HS-27A (cell line): ENCODE measurements at places on chromosomes 12 and 14.

- peak; percentile 49 for DNase-seq
These were observed 121.2 kb downstream of the RAD51B start for GRCh38 chr14:67940486-67941455.

DNA sequence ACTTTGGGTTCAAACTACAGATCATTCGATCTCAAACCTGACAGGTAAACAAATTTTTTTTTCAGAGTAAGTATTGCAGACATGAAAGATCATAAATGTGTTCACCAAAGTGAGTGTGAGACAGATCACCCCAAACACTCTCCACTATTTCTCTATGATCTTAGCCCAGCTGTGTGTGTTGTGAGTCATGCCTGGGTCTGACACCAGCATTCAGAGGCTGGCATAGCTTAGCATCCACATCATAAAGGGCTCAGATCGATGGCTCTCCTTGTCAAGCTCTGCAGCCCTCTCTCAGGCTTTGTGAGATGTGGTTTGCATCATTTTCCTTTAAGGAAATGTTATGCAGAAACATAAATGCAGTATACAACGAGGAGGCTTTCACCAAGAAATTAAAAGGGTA, 164.9 kb downstream of the ETV6 start:
- DNase-seq = peak; percentile 66

DNA sequence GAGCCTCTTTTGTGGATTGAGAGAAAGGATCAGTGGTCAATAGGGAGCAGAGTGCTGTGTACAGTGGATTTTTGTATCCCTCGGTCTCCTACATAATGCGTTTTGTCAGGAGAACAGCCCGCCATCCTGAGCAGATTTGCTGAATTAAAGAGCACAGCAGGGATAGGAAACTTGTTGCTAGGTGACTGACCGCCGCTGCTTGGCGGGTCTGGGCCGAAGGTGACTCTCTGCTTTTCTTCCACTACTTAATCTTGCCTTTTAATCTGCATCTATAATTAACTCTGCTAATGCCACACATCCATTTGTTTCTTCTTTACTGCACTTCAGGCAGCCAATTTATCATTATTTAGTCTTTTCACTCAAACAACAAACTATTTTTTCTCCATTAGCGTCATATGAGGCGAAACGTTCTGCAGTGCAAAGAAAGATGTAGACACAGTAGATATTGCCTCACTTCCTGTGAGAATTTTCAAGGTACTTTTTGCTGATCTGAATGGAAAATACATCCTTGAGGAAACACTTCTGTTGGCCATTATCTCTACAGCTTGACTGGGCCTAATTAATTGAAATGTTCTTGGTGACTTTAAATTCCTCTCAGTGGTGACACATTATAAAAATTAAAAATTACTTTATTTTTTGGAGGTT, 108.0 kb downstream of the PPM1A start:
- no peak for DNase-seq

- peak; percentile 48 for DNase-seq
These were observed 226.4 kb upstream of the CAND1 start for GRCh38 chr12:67042697-67043131.

- no peak for DNase-seq
These were observed 89.8 kb downstream of the B4GALNT3 start for GRCh38 chr12:549476-550082.

GRCh38 chr14:66541627-66542026, 33.7 kb downstream of the GPHN start:
- no peak for DNase-seq

DNA sequence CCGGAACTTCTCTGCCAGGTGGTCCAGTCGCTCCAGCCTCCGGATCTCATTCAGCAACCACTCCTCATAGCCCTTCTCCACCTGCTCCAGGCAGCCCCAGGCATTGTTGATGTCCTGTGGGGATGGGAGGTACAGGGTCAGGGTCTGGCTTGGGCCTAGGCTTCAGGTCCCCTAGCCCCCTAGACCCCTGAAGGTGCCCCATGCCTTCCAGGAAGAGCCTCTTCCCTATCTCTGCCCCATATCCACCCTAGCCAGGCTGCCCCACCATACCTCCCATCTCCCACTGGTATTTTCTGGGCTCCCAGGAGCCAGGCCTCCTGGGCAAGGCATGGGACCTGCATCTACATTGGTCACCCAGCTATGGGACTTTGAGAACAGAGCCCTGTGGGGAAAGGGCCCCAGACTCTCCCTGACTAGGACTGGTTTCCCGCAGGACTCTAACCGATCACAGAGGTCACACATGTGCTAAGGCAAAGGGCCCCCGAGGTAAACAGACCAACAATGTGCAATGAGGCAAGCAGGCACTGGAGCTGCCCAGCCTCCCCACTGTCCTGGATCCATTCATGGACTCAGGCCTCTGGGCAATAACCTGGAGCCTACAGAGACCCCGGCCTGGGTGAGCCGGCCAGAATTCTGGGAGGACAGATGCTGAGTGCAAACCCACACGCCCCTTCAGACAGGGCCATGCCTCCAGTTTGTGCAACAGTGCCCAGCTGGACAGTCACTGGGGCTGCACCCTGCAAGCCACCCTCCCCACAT, 88.8 kb downstream of the ACTN1 start:
- no peak for DNase-seq

GRCh38 chr12:115619061-115619460, 658.4 kb downstream of the MED13L start:
- no peak for DNase-seq

GRCh38 chr14:99177886-99178835, 93.8 kb downstream of the BCL11B start:
- DNase-seq = no peak

DNA sequence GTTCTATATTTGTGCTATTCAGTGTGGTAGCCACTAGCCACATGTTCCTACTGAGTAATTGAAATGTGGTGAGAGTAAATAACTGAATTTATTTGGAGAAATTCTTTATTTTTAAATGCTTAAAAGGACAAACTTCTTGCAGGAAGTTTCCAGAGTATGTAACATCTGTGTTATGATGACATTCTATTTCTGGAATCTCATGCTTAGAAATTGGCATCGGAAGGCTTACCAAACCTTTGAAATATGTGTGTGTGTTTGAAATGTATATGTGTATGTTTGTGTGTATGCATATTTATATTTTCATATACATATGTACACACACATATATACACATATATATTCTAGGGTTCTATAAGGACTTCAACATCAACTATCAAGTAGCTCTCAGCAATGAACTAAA, 12.4 kb upstream of the WSCD2 start:
- no peak for DNase-seq

DNA sequence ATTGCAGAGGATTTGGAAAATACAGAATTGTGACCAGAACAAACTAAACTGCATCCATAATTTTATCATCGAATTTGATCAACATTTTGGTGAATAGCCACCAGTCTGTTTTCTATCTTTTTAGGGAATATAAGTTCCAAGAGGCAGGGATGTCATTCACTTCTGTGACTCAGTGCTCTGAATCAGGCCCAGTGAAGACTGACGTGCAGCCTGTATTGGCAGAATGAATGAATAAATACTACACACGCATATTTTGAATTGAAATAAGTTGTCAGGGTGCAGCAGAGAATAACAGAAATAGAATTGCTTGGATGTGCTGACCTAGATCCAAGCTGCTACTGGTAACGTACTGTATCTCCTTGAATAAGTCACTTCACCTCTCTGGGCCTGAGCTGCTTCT, 1.3 kb upstream of the EMP1 start:
- DNase-seq = no peak

- no peak for DNase-seq
These were observed 11.7 kb upstream of the DAAM1 start for GRCh38 chr14:59176765-59177164.

DNA sequence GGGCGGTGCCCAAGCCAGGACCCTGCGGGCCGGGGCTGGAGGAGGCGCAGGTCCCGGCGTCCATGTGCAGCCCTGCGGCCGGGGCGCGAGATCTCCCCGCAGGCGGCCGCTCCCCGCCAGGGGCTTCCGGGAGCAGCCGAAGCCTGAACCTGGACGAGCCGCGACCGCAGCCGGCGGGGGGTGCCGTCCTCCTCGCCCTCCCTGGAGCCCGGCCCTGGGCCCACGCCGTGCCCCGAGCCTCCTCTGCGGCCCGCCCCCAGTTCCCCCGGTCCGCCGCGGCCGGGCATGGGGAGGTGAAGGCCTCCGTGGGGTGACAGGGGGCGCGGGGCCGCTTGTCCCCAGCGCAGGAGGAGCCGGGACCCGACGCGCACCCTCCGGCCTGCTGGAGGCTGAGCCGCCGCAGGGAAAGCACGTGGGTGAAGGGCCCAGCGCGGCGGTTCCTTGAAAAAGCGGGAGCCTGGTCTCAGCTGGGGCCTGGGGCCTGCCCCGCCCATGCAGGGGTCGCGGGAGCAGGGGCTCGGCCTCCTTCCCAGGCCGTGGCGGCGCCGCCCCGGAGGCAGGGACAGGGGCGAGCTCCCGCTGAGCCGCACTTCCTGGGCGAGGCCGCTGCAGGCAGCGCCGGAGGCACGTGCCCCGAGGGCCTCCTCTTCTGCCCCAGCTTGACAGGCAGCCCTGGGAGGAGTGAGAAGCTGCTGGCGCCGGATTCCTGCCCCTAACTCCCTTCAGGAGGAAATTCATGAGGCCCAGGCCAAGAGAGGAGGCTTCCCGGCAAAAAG, 55.6 kb upstream of the PPP2R5C start:
- DNase-seq = no peak

DNA sequence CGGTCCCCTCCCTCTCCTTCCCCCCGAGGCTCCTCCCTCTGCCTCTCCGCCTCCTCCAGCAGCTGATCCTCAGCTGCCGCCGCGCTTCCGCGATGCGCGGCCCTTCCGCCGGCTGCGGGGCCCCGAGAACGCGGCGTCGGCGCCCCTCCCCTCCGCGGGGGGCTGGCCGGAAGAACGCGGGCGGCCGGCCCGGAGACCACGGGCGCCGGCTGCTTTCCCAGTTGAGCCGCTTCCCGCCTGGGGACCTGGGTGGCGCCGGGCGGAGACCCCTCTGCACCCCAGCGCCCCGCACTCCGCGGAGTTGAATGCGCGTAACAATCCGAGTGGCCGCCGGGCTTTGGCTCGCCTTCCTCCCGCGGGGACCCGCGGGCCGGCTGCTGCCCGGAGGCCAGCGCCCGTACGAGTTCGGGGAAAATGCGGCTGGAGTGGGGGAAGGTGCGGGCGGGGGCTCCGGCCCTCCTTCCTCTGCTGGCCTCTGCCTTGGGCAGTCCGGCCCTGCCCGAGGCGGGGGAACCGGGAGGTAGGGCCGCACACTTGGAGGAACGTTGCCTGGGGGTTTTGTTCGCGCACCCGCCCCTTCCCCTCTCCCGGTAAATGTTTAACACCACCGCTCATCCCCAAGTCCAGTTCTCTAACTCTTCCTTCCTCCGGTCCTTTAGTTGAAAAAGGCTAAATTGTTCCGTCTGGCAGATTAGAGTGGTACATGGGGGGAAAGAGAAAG, 393 bp upstream of the DCAF5 start:
- DNase-seq = peak; percentile 78

DNA sequence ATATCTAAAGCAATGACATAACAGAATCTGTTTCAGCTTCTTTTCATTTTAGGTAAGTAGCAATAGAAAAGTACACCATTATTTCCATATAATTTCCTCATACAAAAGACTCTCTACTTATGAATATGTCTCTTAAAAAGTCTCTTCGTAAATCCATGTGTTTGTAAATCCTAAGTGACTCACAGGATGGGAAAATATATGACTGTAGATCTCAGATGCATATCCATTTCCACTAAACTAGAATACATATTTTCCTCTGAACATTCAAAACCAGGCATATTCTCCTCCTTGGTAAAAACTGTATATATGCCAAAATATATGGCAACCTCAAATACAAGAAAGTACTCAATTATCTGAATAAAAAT, 93.6 kb downstream of the TXNDC16 start:
- peak; percentile 19 for DNase-seq

DNA sequence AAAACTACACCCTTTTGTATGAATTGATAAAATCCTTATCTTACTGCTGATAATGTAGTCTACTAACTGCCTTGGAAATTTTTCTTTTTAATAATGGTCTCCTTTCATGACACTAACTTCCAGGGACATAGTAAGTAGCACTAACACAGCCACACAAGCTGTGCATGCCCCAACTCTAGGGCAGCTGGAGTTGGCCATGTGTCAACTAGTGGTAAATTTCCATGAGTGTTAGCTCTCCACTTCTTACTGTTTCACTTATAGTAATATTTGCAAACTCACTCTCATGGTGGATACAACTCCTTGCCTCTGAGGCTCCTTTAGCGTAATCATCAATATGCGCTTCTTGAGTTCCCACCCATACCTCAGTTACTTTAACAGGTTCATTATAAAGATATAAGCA, 38.0 kb downstream of the LGR5 start:
- no peak for DNase-seq

DNA sequence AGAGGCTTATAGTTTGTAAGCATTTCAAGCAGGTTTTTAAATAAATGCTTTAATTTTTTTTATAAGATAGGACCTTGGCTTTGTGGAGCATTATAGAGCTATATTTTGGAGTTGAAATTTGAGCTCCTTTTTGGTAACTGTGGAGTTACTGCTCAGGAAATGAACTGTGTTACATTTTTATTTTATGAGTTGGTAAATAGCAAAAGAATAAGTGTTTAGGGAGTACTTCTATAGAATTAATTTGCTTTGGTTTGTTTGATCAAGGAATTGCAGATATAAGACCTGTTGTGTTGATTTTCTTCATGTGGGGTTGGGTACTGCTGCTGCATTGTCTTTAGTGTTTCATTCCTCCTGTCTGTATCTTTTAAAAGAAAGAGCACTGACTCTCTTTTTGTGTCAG, 3.5 kb downstream of the ATP2A2 start:
- DNase-seq = no peak

DNA sequence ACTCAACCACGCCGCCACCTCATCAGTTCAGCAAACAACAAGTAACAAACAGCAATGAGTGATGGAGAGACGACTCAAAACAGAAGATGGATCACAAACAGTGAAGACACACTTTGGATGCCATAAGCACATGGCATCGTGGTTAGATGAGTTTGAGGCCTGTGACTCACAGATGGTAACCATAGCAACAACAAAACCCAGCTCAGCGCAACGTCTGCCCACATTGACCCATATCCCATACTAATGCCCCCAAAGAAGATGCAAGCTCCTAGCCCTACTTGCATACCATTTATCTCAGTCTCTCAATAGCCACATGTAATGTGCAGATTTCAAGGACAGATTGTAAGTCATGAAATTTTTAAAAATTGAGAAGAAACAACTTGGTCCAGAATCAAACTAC, 1322.3 kb upstream of the TMEM132C start:
- DNase-seq = no peak

GRCh38 chr12:53696285-53696654, 20.4 kb upstream of the ATP5MC2 start:
- no peak for DNase-seq

DNA sequence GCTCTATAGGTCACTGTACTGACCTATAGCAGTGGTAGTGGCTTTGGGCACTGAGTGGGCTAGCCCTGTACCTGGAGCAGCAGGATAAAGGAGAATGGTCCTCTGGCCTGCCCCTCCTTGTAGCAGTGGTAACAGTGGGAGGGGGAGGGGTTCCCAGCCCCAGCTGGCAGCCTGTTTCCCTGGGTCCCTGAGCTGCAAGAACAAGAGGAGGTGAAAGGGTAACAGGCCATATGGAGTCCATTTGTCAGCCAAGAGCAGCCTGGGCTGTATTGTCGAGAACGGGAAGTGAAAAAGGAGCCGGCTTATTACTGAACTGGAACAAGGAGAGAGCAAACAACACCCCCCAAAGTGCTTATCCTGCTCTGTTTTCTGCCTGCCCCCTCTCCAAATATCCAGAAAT, 73.8 kb upstream of the SRSF5 start:
- no peak for DNase-seq
